ENCODE measurements at places on chromosomes 2 and 18. TPM values are rescaled to one million over a fixed set of nuclear protein-coding genes. Genes with fewer than 3 reads are reported as not detected.

DNA sequence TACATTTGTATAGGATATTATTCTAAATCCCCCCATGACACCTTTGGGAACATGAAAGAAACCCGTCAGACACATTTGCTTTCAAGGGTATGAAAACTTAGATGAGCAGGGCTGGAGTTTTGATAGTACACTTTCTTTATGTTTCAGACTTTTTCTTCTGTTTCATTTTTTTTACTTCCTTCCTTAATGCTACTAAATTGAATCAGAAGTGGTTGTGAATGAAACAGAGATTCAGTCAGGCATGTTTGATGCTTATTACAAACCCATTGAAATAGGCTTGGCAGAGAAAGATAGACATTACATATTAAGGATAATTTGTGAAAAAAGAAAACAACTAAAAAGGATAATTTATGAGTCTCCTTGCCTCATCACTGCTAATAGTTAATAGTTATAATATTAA lies 26.8 kb downstream of the SLC30A6 start:
- DNase-seq = no peak

- no peak for DNase-seq
These were observed 258.9 kb downstream of the DCC start for GRCh38 chr18:52598921-52599320.

DNA sequence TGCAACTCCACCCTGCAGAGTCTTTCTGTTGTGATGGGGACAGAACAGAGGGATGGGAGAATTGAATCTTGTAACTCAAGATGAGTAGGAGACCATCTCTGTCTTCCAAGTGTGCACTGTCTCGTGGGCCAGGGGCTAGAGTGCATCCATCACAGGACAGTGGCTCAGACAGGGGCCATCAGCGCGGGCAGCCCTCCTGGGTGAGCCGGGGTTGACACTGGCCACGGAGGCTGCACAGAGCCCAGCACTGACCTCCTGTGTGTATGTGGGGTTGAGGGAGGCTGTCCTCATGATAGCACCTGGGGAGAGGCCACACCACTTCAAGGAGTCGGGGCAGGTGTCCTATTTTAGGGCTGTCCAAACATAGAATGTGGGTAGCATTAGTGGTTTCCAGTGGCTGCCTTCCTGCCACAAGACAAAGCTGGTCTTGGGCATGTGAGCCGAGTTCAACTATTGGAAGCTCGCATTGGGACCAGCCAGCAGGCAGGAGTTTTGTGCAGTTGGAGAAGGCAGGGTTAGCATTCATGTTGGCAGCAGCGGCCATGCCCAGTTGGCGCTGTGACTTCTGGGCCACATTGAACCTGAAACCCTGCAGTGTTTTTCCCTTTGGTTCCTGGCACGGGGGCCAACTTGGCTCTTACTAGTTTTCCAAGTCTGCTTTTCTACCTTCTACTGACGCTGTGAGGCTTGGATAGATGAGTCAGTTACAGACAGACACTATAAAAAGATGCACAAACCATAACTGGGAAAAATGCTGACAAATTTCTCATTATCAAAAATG lies 45.3 kb downstream of the ACOXL start:
- no peak for DNase-seq

DNA sequence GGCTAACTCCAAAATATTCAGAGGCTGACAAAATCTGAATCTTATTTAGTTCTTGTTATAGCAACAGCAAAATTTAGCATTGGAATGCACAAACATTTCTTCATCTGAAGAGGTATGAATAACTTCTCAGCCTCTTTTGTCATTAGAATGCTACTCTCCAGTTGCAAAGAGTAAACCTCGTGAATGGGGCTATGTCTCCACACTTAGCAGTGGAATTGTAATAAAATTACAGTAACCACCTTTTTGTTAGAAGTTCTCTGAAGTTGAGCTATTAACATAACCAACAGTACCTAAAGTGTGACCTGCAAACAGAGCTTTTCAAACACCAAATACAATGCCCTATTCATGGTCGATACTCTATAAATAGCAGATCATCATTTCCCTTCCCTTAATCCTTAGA lies 50.2 kb upstream of the GALNT3 start:
- no peak for DNase-seq

GRCh38 chr2:6236317-6236716 lies 544.1 kb downstream of the SOX11 start:
- DNase-seq = no peak

DNA sequence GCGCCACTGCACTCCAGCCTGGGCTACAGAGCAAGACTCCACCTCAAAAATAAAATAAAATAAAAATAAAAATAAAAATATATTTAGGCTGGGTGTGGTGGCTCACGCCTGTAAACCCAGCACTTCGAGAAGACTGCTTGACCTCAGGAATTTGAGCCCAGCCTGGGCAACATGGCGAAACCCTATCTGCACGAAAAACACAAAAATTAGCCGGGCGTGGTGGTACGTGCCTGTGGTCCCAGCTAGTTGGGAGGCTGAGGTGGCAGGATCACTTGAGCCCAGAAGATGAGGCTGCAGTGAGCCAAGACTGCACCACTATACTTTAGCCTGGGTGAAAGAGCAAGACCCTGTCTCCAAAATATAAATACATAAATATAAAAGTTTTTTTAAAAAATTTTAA lies 6.4 kb downstream of the RTN4 start:
- DNase-seq = no peak

- peak; percentile 42 for DNase-seq
These were observed 437.6 kb downstream of the NCKAP5 start for GRCh38 chr2:133130548-133131246.

Gene CHRNA1
- not detected for total RNA-seq

GRCh38 chr2:164933671-164934189 lies 21.6 kb downstream of the SLC38A11 start:
- DNase-seq = no peak

Gene GPR55
- 0.08 TPM for total RNA-seq

DNA sequence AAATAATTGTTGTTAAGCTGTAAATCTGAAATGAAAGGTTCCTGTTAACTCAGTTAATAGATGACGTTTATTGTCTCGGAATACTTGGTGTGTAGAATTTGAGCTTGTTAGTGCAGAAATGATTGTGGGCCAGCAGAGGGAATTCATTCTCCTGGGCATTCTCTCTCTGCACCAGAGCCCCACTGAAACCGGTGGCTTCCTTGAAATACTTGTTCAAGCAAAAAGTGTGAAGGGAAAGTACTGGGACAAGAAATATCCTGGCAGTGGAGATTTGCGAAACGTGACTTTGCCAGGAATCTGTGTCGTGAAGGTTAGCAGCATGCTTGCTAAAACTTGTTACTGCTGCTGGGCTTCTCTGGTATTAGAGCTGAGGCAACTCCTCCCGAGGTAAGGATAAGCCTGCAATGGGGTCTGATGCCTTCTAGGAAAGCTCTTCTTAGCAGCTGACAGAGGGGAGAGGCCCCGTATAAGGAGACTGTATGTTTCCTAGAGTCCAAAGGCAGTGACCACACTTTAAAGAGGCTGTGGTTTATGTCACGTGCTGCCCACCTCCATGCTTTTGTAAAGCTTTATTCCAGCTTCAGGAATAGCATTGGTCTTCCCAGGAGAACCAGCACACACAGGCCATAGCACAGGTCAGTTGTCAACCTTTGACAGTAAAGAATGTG lies 2.0 kb downstream of the ITGA6 start:
- DNase-seq = no peak

DNA sequence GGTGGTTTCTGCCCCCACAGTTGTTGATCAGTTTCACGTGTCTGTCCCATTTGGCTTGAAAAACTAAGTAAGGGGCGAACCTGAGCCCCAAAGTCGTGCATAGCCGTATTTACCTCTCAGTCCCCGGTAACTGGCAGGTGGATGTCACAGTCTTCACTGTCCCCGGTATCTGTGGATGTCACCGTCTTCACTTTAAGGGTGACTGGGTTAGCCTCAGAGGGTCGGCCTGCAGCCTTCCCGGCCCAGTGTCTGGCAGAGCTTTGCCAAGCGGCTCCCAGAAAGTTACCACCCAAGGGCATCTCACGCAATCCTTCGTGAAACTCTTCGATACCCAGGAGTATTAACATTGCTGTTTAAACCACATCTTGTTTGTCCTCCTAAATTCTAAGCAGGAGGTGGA lies 125.3 kb upstream of the CTDP1 start:
- no peak for DNase-seq

Gene MOGAT1
- total RNA-seq = not detected

Gene LTBP1
- 12.5 TPM for total RNA-seq

Gene COLEC11
- total RNA-seq = 0.31 TPM

Gene ZNF396
- 2.8 TPM for total RNA-seq

- no peak for DNase-seq
These were observed 34.6 kb upstream of the IL1B start for GRCh38 chr2:112870841-112871835.

- no peak for DNase-seq
These were observed 6.7 kb upstream of the GALNT5 start for GRCh38 chr2:157250836-157251235.

DNA sequence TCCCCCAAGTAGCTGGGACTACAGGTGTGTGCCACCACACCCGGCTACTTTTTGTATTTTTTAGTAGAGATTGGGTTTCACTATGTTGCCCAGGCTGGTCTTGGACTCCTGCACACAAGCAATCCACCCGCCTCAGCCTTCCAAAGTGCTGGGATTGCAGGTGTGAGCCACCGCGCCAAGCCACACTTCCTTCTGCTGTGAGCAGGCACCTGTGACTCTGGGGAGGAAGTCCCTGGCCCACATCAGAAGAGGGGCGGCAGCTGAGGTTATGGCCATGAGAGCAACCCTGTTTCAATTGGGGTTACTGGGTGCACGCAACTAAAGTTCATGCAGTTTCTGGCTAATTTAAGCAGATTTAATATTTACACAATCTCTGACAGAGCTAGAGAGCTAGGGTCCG lies 91.0 kb downstream of the PLB1 start:
- no peak for DNase-seq

DNA sequence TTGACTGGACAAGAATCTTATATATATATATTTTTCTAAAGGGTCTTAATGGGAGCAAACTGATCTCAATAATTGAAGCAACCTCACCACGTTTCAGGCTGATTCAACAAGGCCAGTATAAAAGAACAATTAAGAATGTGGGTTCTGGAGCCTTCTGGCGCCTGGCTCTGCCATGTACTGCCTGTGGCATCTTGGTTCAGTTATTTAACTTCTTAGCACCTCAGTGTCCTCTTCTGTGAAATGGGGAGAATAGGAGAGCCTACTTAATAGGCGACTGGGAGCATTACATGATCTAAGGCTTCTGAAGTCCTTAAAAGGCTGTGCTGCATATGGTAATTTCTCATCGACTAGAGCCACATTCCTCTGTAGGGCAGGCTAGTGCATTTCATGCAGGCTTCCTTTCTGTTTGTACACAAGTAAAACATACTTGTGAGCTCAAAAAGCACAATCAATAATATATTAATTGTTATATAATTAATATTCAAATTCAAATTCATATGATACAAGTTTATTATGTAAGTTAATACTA lies 118.4 kb upstream of the LYPD1 start:
- no peak for DNase-seq

- DNase-seq = no peak
These were observed 21.0 kb upstream of the SLC38A11 start for GRCh38 chr2:164976301-164976700.

DNA sequence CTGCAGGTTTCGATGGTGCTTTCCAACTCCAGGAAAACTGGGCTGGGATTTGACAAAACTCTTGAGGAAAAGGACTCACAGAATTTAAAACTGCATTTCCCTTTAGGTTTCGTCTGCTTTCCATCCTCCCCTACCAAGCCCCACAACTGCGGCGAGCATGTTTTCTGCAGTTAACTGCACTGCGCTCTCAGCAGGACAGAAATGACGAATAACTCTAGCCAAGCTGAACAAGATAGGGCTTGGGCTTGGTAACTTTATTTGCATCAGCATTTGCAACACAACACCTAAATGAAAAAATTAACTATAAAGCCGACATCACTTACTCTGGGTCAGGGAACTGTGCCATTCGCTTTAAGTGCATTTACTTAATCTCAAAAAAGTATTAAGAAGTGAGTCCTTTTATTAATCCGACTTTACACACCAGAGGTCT lies 669 bp upstream of the PIKFYVE start:
- DNase-seq = no peak

DNA sequence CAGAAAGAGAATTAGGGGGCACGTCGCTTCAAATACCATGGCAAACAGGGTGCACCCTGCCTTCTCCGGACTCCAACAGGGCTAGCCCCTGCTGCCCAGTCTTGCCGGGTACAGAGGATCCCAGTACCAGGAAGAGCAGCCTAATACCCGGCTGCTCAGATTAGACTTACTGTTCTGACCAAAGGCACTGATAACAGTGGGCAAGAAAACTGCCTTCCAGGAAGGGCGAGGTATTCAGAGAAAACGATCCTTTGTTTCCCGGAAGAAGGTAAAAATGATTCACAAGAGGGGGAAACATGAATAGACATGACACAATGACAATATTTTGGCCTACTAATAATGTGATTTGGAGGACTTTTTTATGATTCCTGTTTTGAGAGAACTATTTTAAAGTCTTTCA lies 99.9 kb downstream of the SS18 start:
- DNase-seq = no peak
